ENCODE measurements at places on chromosomes 5 and 9.

- DNase-seq: no peak
Observed at GRCh38 chr5:174724484-174725260, at the start of gene MSX2. Gene MSX2 (plus strand): TSS chr5:174724582. CDS start chr5:174724660, 78 bp downstream.

DNA sequence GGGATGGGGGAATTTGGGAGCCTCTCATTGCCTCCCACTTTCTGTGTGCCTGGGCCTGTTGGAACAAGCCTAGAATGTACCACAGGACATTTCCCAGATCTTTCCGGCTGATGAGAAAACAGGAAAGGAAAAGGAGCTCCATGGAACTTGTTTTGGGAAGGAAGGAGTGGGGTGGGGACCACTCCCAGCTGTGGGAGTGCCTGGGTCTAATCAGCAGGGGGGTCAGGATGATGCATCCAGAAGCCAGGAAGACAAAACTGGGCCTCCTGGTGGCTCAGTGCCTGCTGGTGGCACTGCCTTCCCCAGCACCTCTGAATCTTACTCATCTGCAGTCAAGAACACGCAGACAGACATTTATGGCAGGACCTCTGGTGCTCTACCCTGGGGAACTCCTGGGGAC lies 2.8 kb downstream of the SMIM33 start:
- DNase-seq: no peak

DNA sequence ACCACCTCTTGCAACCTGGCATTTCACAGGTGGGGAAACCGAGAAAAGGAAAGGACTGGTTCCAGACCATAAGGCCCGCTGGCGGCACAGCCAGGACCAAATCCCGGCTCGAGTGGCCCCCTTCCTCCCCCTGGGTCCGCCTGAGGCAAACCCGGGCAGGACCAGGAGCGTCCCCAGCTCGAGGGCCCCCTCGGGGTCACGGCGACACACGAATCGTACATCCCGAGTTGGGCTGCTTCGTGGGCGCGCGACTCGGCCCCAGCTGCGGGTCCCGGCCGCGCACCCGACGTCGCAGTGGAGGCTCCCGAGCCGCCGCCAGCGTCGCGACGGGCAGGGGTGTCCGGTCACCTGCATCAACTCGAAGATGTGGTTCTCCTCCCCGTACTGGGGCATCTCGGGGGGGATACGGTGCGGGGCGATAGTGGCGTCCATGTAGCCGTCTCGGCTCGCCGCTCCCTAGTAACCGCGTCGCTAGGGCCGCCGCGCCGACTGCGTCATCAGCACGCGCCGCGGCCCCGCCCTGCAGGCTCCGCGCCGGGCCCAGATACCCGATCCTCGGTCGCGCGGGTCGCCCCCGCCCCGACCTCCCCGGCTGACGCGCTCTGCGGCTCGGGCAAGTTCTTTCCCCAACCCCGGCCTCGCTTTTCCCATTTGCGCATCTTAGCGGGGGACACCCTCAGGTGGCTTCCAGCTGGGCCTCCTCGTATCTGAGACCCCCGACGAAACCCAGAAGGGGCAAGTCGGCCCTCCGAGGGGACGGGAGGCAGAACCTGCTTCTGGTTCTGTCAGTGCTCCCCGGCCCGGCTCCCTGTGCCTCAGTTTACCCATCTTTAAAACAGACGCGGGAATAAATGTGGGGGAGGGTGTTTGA lies at the start of gene AK8:
AK8 (minus strand) TSS at position 461 of the 871 bp plus-strand sequence; CDS start at position 432, 29 bp downstream.
- DNase-seq: peak; percentile 38

- DNase-seq: no peak
Observed at GRCh38 chr9:136023410-136024225, 62.4 kb upstream of the UBAC1 start.

GRCh38 chr5:84248013-84248412 lies 136.7 kb downstream of the EDIL3 start:
- DNase-seq: no peak

DNA sequence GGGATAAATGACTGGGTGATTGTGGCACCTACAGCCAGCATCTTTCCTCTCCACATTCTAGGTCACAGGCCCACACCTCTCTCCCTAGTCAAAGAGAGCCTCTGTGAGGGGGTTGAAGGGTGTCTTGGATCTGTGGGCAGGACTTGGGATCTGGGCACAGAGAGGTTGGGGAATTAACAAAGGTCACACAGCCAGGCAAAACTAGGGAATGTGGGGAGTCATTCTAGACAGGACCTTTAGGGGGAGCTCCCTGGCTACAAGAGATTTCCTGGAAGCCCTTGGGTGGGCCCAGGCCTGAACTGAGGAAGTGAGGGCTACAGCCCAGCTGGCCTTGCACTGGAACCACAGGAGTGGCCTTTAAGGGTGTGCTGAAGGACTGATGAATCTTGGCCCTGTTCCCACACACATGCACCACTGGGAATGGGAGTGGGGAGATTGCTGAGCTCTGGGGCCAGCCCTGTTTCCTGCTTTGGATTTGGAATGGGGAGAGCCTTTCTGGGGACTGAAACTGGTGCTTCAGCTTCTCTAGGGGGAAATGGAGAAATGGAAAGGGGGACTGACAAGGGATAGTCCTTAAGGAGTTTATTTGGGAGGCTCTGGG lies 12.4 kb upstream of the CXXC5 start:
- no peak for DNase-seq

GRCh38 chr5:36519881-36520280 lies 86.5 kb upstream of the SLC1A3 start:
- DNase-seq: no peak

- no peak for DNase-seq
Observed at GRCh38 chr9:72262063-72262462, 102.9 kb downstream of the ZFAND5 start.

- DNase-seq: no peak
Observed at GRCh38 chr5:150064681-150065220, 21.6 kb downstream of the CSF1R start.

DNA sequence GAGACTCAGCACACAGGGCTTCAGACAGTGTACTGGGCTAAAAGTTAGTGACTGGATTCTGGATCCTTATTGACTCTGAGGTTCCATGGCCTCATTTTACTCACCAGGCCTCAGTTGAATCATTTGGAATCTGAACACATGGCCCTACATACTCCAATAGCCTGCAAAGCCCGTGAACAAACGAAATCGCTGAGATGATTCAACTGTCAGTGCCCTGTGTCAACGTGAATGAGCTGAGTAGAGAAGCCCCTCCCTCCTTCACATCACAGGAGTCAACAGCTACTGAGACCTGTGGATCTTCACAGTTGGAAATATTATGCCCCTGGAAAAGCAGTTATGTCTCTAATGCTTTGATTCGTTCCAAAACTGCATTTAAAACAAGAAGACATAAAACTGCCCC lies 429.3 kb downstream of the GADD45G start:
- DNase-seq: no peak

DNA sequence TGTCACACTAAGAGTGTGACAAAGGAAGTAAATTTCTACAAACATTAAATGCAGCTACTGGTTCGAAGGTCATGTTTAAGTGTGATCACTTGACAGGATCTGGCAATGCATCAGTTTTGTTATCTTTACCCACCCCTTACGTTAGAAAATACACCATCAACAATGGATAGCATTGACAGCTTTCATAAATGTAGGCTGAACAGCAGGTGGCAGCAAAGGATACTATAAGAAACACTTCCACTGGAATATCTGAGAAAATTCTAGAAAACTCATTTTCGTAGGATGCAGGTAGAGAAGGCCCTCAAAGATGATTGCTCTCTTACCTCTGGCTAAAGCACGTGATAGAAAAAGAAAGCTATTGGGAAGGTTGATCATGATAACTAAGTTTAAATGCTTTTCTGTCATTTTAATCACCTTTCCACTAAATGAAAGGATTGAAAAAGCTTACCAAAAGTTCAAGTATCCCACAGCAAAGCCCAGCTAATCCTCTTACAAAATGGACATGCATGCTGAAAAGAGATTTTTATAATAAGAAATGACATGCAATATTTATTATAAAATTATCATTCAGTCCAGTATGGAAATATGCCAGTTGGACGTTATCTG lies 292.5 kb downstream of the PARP8 start:
- no peak for DNase-seq

- no peak for DNase-seq
Observed at GRCh38 chr9:77710965-77711648, 63.0 kb upstream of the GNA14 start.

GRCh38 chr9:108142504-108143201 lies 653.1 kb upstream of the KLF4 start:
- no peak for DNase-seq

DNA sequence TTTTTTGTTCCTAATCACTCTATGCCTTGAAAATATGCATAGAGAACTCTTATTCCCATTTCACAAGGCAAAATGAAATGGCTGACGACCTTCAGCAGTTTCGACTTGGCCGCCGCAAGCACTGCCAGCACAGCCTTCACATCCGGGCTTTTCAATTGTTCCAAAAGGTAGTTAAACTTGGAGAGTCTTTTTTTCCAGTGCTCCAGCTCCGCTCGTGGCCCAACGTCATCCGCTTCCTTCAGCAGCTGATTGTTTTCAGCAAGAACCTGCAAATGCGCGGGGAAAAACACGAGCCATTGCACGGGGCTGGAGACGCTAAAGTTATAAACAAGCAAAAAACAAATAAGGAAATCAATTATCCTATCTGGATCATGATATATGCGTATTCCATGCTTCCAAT lies 25.4 kb downstream of the DNAH5 start:
- DNase-seq: no peak

DNA sequence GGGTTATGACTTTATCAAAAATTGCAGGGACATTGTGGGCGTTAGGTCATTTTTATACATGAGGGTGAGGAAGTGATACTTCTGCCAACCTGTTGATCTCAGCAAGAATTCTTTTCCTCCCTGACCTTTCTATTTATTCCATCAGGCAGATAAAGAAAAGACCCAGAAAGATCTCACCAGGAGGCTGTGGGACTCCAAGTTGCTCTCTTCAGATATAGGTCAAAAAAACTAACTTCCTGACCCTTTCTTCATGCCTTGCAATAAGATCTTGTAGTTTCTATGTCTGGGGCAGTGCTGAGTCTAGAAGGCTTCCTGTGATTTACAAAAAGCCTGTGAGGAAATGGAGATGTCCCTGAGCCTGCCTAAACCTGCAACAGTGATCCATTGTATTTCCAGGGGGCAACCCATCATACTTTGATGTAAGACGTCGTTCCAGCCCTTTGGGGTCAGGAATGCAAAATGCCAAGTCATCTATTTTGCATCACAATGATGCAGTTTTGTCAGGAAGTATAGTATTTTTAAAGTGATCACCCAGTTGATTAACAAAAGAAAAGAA lies 22.0 kb upstream of the PIK3R1 start:
- DNase-seq: no peak

- no peak for DNase-seq
Observed at GRCh38 chr5:41097642-41098041, 26.5 kb upstream of the MROH2B start.

DNA sequence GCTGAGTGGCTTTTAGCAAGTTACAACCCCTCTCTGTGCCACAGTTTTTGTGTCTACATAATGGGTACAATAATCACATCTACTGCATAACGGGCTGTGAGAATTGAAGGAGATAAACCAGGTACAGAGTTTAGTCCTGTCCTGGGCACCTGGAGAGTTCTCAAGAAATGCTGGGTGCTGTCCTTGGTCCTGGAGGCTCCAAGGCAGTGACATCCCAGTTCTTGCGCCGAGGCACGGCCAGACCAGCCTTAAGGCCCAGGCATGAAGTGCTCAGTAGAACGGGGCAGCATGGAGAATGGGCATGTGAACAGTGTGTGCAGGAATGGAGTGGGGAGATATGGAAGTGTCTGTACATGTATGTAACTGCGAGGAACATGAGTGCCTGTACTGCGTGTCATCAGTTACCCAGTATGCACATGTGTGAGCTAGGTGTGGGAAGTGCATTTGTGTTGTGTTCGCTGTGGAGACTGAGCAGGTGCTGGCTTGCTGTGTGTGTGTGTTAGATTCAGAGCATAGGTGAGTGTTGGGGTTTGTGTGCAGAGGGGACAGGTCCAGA lies 6.3 kb upstream of the UNC5A start:
- no peak for DNase-seq

DNA sequence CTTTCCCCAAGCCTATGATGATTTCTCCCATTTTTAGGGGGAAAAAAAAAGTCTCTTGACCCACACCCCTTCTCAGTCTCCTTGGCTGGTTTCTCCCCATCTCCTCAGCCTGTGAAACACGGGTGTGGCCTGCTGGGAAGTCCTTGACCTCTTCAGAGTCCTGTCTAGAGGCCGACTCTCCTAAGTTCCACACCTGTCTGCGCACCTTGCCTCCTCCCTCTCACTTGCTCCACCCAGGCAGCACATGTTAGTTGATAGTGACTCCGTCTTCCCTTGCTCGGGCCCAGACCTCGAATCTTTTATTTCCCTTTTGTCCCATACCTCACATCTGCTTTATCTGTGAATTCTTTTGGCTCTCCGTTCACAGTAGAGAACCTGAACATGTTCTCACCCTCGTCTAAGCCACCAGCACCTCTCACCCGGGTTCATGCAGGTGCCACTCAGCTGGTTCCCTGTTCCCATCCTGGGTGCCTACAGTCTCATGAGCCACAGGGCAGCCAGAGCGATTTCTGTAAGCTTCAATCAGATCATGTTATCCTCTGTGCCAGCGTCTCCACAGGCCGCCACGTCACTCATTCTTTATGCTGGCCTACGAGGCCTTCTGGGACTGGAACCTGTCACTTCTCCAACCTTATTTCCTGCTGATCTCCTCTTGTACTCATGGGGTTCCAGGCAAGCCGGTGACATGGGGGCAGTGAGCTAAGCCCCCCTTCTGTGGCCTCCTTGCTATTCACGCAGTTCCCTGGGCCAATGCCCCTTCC lies 51.7 kb upstream of the LRRTM2 start:
- no peak for DNase-seq

DNA sequence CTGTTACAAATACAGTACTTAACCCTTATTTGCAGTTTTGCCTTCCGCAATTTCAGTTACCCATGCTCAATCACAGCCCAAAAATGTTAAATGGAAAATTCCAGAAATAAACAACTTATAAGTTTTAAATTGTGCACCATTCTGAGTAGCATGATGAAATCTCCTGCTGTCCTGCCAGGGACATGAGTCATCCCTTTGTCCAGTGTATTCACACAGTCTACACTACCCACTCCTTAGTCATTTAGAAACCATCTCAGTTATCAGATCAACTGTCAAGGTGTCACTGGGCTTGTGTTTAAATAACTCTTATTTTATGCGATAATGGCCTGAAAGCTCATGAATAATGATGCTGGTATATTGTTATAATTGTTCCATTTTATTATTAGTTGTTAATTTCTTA lies 95.8 kb downstream of the PLCXD3 start:
- no peak for DNase-seq

- DNase-seq: no peak
Observed at GRCh38 chr5:77853353-77853907, 77.3 kb upstream of the TBCA start.
